ENCODE measurements at places on chromosomes 3 and 15.

DNA sequence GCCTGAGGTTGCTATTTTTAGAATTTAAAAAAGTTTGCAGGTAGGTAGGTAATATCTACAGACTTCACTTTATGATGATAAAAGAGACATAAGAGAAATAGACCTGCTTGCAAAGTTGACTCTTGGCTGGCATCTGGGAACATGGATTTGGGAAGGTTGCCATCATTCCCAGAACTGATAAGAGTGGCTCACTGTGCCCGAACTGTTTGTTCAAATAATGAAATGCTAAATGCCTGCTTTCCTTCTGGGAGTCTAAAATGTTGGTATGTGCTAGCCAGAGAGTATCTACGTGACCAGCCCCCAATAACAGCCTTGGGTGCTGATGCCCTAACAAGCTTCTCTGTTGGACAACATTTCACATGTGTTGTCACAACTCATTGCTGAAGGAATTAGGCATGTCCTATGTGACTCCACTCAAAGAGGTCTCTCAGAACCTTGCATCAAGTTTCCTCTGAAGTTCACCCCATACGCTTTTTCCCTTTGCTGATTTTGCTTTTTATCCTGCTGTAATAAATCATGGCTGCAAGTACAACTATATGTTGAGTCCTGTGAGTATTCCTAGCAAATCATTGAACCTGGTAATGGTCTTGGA, 95.5 kb downstream of the FHIT start:
- DNase-seq = no peak

GRCh38 chr15:77531191-77532000, 101.3 kb downstream of the LINGO1 start:
- no peak for DNase-seq

DNA sequence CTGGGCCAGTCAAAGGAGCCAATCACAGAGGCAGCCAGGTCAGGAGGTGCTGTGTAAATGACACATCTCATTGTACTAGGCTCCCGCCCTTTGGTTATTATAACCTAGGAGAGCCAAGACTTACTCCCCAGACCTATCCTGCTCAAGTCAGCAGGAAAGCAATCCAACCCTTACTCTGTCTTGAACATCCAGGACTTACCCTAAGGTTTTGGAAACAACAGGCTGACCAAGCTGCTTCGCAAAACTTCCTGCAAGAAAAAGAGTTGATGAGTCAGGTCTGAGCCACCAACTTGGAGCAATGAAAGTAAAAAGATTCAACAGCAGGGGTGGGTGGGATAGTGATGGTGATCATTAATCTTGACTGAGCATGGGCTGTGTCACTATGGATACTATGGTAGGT, 144.4 kb downstream of the MYLK start:
- DNase-seq = no peak

GRCh38 chr3:140816372-140817195, 125.1 kb upstream of the SLC25A36 start:
- no peak for DNase-seq

DNA sequence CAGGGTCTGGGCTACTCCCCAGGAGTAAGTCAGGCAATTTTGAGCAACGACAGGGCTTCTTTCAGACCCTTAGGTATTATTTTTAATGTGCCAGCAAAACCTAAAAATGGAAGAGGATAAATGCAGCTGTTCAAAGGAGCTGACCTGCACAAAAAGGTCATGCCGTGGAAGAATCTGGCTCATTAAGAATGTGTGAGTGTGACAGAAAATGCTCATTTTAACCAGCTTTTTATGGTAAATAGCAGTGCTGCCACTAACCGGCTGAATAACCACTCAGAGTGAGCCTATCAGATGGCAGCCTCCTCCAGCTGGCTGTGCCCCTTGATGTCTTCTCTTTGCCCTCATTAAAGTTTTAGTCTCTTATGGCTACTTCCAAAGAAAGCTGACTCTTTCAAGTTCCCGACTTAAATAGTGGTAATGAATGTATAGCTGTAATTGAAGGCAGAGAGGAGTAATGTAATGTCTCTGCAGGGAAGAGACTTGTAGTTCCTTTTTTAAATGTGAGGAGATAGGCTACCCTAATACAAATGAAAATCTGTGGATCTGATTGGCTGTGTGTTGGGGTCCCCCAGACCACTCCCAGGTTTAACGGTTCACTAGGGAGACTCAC, 9.5 kb upstream of the FSTL1 start:
- DNase-seq = no peak

DNA sequence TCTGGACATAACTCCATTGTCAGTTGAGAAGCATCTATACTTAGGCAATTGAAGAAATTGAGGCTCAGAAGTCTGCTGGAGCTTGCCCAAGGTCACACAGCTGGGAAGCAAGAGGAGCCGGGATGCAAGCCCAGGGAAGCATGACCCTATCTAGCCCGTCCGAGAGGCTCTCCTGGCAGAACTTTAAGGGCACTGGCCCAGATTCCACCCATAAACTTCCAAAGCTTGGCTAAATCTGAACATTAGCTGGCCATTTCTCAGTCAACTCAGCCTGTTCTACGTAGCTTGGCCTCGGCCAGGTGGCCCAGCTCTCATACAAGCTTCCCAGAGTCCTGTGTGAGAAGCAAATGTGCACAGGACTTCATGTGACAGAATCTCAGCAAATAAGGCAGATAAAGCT, 75.8 kb downstream of the LRIG1 start:
- DNase-seq = no peak

DNA sequence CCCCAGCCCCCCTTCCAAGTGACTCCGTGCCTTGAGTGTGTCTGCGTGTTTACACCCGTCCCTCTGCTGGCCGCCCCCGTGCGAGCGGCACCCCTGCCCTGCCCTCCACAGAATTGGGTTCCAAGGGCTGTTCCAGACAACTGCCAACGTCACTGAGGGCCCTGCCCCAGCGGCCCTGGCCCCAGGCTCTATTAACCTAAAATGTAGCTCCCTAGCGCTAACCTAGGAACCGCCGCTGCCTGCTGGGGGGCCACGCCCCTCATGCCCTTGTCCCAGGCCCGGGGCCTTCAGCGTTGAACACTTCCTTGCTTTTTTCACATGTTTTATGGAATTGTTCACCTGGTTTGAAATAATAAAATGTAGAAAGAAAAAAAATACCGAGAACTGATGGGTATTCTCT, 10.0 kb upstream of the SEMA3B start:
- DNase-seq = no peak

DNA sequence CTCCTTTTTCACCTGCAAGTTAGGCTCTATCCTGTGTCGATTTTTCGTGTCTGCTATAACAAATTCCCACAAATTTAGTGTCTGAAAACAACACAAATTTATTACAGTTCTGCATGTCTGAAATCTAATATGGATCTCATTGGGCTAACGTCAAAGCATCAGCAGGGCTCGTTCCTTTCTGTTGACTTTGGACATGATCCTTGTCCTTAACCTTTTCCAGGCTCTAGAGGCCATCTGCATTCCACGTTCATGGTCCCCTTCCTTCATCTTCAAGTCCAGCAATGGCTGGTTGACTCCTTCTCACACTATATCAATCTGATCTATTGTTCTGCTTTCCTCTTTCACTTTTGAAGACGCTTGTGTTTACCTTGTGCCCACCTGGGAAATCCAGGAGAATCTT, 165.7 kb upstream of the RARB start:
- DNase-seq = no peak

DNA sequence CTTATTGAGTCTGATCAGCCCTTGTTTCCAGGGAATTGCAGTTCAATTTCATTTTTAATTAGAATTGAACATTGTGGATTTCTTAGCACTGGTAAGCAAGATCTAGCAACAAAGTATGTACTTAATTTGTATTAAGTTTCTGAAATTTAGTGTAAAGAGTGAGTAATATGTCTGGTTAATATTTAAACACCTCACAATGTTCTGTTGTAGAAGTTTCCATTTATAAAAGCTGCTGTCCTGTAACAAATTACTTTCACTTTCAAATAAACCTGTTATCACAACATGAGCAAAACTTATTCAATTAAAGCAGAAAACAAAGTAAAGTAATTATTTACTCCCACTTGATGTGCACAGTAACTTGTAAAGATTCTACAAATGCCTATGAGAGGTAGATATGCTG, 448.5 kb downstream of the NAALADL2 start:
- no peak for DNase-seq

GRCh38 chr3:11186771-11187191, 32.5 kb downstream of the HRH1 start:
- no peak for DNase-seq

DNA sequence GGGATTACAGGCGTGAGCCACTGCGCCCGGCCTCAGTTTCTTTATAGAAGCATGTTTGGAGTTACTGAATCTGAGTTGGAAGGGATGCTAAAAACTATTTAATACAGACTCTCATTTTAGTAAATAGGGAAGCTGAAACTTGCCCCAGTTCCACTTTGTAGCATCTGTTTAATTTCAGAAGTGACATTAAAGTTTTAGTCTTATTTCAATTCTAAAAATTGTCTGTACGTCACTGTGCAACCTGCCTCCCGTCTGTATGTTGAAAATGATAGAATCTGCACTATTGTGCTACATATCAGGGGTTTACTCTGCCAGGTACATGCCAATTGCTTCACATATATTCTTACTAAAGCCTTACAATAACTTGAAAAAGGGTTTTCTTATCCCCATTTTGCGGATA, 15.3 kb downstream of the CNOT10 start:
- DNase-seq = no peak

GRCh38 chr3:184338511-184338945, 1.1 kb downstream of the FAM131A start:
- DNase-seq = no peak

DNA sequence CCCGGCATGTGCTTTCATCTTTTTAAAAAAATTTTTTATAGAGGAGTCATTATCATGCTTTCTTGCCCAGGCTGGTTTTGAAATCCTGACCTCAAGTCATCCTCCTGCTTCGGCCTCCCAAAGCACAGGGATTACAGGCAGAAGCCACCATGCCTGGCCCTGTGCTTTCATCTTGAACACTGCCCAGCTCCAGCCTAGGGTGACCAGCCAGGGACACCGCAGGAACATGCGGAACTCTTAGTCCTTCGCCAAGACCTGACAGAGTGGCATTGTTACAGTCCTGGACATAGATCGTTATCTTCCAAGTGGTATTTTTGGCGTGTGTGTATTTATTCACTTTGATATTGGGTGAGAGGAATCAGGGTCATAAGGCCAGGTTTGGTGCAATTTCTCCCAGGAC, 7.9 kb upstream of the FURIN start:
- DNase-seq = no peak

DNA sequence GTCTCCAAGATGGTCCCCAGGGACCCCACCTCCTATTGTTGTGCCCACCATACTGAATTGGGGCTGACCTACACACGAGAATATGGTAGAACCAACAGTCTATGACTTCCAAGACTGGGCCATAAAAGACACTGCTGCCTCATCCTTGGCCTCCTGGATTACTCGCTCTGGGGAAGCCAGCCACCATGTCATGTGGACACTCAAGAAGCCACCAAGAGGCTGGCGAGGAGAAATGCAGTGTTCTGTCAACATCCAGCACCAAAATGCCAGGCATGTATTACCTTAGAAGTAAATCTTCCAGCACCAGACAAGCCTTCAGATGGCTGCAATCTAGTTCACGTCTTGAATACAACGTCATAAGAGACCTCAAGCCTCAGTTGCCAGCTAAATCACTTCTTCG, 17.1 kb upstream of the TPM1 start:
- no peak for DNase-seq

DNA sequence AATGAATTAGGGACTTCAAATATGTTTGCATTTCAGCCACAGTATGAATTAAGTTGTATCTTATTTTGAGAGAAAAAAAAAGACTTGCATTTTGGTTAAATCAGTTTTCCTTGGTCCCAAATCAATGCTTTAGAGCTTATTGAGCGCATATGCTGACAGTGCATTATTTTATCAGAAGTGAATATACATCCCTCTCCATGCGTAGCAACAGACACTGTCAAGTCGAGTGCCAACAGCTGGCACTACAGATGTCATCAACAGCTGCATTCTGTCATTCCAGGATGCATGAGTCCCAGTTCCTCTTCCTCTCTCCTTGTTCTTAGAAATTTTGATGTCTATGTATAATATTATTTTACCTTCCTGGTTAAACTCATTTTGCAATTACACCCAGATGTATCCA, 156.1 kb upstream of the FOXB1 start:
- DNase-seq = no peak

DNA sequence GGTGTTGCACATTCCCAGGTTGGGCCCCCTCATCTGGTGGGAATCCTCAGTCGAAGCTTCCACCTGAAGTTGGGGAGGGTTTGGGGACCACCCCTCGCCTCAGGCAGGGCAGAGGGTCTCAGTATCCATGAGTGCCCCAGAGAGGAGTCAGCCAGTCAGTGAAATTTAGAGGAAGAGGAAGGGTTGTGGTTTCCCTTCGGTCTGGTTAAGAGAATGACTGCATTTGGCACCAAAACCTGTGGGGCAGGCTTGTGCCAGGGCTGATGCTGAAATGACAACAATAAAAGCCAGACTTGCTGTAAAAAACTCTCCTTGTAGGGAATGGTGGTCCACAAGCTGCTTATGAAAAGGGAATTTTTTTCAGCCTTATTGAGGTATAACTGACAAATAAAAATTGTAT, 22.6 kb downstream of the LMCD1 start:
- DNase-seq = no peak

Measured in stimulated activated naive CD8-positive, alpha-beta T cell treated with anti-CD3 and anti-CD28 coated beads, Interleukin-15, amount 100 ng/mL, for 72 hours (primary cell).